Right kidney (tissue), 9 donors: ENCODE measurements at places on chromosomes 7 and 10.

- peak; percentile 12 for DNase-seq
Observed at GRCh38 chr7:102208826-102209225, 77.8 kb upstream of the SH2B2 start.

DNA sequence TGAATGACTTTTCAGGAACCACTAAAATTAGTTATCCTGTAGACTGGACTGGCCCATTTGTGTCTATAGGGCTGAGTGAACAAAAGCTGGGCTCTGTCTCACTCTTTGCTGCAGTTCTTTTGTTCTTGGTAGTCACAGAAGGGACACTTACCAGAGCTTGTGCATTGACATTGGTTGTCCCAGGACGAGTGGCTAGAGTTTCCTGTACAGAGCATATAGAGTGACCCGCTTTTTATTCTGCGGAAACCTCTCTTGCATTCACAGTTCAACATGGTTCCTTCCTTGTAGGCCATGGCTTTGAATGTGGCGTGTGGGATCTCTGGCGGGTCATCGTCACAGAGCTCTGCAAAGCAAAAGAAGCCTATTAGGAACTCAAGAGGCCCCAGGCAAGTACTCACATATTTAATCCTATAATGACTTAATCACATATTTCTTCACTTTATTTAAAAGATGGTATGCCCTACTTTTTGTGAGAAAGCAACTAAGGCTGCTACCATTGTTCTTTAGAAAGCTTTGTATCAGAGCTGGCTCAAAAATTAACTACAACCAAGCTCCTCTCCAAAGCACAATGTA is 36.4 kb downstream of the IL2RA start:
- no peak for DNase-seq

GRCh38 chr7:159218607-159219006 is 73.9 kb upstream of the VIPR2 start:
- DNase-seq = no peak

DNA sequence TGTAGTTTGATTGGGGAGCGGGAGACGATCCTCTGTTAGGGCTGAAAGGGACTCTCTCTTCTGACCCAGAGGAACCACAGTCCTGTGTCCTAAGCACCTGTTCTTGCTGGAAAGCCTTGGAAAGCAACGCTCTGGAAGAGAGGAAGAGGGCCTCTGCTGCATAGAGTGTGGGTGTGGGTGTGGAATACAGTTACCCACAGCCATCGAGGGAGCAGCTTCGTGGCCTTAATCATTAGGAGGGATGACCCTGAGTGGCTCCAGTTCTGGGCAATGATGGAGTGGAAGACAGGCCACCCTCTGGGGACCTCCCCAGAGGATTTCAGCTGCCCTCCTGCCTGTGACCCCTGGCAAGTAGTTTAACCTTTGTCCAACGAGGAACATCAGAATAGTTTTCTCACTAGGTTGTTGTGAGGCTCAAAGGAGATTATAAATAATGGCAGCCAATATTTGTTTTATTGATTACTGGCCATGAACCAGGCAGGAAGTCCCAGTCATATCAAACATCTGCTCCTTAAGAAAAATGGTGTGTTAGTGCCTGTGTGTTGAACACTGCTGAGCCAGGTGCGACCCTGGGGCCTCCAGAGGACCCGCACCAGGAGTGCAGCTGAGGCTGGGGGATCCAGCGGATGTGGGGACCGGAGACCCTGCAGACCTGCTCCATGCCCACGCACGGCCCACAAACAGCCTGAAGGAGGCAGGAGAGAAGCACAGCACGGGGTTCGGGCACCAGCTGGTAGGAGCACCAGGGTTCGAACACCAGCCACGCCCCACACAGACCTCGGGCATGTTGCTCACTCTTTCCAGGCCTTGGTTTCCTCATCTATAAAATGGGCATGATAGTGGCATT is 35.6 kb downstream of the FAM241B start:
- DNase-seq = no peak

DNA sequence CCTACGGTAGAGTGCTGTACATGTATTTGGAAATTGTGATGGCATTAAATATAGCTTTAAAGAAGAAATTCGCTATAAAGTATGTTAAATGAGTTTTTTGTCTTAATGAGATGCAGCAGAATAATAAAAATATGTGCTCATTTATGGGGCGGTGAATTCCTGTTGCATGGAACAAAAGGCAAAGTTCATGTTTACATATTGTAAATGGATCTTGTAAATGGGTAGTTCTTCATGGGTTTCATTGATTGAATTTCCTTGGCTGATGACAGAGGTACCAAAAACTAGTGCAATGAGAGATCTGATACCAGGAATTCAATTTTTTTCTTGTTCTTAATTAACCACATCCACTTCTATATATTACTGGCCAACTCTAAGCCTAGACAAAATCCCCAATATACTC is 284.2 kb downstream of the SUGCT start:
- no peak for DNase-seq

GRCh38 chr7:151017953-151018420 is 6.3 kb downstream of the ATG9B start:
- no peak for DNase-seq

- no peak for DNase-seq
Observed at GRCh38 chr7:96090756-96091155, 231.1 kb downstream of the SLC25A13 start.

- no peak for DNase-seq
Observed at GRCh38 chr10:121947343-121948330, 19.8 kb upstream of the ATE1 start.

DNA sequence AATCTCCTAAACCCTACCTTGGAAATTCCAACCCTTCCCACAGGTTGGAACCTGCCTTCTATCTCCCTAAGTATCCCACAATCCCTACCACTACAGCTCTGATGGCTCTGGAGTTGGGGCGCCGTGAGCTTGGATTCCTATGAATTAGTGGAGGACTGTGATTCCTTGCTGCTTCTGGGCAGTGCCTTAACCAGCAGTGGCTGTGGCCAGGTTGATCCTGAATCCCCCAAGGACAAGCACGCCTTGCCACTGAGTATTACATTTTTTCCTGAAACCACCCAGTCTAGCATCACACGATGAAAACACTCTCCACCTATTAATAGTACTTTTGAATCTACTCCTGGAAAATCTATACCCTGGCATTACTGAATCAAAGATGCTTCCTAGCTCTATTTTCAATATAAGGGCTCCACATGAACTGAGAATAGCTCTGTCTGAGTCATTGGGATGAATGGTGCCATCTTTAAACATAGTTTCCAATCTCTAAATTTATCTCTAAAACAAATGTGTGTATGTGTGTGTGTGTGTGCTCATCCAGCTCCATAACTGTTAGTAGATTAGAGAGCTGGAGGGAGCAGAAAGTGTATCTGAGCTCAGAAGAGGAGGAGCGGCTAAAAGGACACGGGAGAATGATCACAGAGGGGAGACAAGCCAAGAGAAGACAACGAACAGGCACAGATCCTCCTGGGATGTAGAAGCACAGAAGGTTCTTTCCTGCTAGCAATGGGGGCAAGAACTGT is 11.9 kb upstream of the INPP5F start:
- peak; percentile 26 for DNase-seq

GRCh38 chr7:102424129-102424551 is 9.2 kb upstream of the ORAI2 start:
- DNase-seq = peak; percentile 32

GRCh38 chr10:35781643-35782035 is 139.5 kb upstream of the FZD8 start:
- DNase-seq = no peak

GRCh38 chr10:1150638-1150955 is 94.4 kb downstream of the WDR37 start:
- DNase-seq = no peak

DNA sequence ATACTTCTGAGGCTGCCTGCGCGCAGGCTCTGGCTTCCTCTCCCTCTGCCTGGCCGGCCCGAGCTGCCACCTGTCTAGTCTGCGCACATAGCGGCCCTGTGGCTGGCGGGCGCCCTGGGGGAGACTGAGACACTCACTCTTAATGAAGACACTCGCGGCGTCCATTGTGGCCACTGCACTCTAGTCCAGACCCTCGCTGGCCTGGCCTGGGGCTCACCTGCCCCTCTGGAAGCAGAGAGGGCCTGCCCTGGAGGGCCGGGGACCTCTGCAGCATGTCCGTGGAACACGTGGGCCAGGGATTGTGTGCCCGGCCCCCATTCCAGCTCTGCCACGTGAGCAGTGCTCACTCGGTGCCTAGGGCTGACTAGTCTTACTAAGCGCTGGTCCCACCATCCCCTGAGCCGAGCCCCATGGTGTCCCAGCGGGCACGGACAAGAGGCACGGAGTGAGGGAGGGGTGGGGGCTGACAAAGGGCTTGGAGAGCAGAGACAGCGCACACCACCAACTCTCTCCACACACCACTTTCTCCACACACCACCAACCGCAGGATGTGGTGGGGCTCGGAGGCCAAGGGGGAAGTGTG is 149.3 kb downstream of the ELFN1 start:
- no peak for DNase-seq

DNA sequence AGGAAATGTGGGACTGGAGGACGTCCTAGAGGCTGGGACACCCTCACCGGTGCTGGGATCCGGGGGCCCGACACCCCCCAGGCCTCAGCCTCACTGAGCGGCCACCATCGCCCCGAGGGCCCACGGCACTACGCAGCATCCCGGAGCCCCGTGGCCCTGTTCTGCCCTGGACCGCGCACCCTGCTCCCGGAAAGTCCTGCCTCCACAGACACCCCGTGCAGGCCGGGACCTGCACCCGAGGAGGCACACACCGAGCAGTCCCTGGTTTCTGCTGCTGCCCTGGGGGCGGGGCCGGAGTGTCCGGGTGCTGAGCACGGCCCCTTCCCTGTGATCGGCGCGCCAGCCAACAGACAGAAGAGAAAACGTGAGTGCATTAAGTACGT is 18.1 kb upstream of the KNDC1 start:
- DNase-seq = no peak

GRCh38 chr7:34787586-34787985 is 129.6 kb downstream of the NPSR1 start:
- DNase-seq = no peak

DNA sequence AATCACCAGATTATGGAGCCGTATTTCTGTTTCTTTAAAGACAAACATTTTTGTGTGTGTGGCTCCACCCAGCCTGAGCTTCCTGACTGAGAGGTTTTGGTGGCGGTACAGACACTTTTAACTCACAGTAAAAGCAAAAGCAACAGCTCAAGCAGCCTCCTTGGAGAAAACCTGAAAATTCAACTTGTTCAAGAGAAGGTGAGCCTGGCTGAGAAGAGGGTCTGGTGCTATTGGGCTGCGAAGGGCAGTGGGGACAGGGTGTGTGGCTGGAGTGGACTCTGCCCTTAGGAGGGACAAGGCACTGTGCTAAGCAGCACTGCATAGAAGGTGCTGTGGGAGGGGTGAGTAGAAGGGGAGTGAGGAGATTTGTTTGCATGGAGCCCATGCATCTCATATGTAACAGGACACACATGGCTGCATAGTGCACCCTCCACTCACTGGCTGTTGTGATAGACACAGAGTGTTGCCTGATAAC is at the start of gene GIMAP7:
Gene GIMAP7 (plus strand): TSS at position 125 of the 475 bp plus-strand sequence. CDS start 5,103 bp downstream, outside the sequence.
- DNase-seq = no peak

- no peak for DNase-seq
Observed at GRCh38 chr10:69504576-69505250, 53.4 kb downstream of the TSPAN15 start.
